ENCODE measurements at places on chromosomes 1 and 21. TPM values are rescaled to one million over a fixed set of nuclear protein-coding genes. Genes with fewer than 3 reads are reported as not detected.

Gene FCN3
- not detected for total RNA-seq

Gene ARHGAP30
- not detected for total RNA-seq

Gene PPM1J
- 22.4 TPM for total RNA-seq

Gene CRP
- total RNA-seq = not detected

Gene ILDR2
- total RNA-seq = 2.4 TPM

GRCh38 chr21:35226328-35226727 is 177.2 kb upstream of the RUNX1 start:
- no peak for DNase-seq

DNA sequence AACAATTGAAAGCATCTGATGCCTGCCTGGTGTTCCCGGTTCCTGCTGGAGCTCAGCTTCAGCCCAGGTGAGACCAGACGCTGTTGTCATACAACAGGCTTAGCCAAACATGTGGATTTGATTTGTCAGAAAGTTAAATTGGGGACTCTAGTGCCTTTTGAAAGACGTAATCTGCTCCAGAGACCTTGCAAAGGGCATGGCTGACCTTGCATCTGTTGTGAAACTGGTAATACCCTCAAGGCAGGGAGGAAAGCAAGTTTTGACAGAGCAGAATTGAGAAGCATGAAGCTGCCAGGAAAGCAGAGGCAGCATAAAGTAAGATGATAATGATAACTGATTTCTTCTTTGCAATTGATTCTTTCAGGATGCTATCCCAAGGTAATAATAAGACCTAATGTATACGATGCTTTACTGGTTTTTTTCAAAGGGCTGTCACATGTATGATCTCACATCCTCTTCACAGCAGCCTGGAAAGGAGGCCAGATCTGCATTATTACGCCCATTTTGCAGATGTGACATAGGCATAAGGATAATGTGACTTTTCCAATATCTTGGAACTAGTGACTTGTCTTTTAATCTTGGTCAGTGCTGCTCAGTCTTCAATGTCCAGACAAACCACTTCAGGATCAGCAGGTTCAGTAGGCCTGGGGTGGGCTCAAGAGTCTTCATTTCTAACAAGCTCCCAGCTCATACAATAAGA is 24.7 kb upstream of the CNN3 start:
- no peak for DNase-seq

DNA sequence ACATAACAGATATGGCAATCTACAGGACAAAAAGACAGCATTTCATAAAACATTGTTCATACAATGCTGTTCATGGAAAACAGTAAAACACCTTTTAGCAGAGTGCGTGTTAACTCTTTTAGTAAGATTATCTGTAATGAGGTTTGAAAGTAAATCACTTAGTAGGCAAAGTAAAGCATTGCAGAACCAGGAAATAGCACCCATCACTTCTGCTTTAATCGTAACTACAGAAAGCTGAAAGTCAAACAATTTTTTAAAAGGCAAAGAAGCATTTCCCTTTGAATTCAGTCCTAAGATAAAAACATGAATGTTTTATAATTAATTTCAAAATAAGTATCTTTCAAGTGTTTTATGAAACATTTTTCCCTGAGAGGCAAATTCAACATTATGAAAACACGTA is 63.3 kb upstream of the RNF11 start:
- DNase-seq = no peak

GRCh38 chr1:176786274-176786673 is 323.3 kb downstream of the PAPPA2 start:
- no peak for DNase-seq

GRCh38 chr1:90706437-90707362 is 10.4 kb downstream of the BARHL2 start:
- DNase-seq = peak; percentile 81

- peak; percentile 56 for DNase-seq
Measured at GRCh38 chr1:155977690-155978324, 540 bp downstream of the ARHGEF2 start.

Measured in GM23338 (cell line).